ENCODE measurements at places on chromosomes 2 and 18.

DNA sequence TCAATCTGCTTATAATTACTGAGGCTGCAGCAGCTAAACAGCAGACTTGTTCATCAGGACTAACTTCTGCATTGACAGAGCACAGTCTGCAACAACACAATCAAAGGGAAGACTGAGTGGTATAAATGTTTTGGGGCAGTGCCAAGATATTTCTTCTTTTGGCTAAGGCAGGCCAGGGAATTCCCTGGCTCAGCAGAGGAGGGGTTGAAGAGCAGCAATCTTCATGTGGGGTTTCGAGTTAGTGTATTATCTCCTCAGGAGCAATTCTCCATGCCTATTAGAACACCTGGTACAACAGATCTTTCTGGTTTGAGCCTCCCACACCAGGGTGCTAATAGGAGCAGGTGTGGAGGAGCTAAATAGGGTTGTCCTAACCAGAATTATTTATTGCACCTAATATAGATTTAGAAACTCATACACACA, 103.0 kb upstream of the STK17B start:
- DNase-seq, result no peak

GRCh38 chr2:234427081-234428061, 69.5 kb downstream of the ARL4C start:
- no peak for DNase-seq

DNA sequence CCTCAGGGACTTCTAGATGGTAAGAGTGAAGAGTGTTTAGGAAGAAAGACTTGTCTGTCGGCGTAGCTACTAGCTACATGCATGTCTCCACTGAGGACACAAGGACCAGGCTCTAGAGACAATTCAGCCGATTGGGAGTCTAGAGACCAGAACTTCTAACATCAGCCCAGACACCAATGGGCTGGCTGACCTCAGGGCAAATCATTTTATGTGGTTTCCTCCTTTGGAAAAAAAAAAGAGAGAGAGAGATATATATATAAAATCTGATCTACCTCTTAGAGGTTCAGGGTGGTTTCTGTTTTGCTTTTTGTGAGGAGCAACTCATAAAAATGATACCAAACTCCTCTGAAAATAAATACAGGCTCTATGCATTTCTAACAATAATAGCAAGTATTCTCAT, 212.8 kb downstream of the BCL2 start:
- DNase-seq, result no peak

- no peak for DNase-seq
These were observed 247.1 kb downstream of the MYCN start for GRCh38 chr2:16187482-16187817.

- DNase-seq, result peak; percentile 60
These were observed 3.5 kb upstream of the CHRNG start for GRCh38 chr2:232535761-232536530.

DNA sequence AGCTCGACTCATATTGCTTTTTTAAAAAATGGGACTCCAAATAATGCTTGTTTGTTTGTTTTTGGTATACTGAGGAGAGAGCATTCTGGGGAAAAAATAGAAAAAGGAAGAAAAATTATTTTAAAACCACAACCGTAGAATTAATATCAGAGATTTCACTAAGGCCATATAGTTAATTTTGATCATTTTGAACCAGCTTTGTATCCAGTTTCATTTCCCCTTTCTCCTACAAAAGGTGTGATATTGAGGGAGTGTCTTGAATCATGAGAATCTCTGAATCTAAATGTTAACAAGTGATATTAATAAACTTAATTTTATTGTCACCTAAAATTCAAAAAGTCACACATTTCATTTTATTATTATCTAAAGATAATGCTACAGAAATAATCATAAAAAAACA, 198.5 kb upstream of the GALNT5 start:
- DNase-seq, result no peak

GRCh38 chr2:95312543-95313201, 15.5 kb downstream of the KCNIP3 start:
- no peak for DNase-seq

DNA sequence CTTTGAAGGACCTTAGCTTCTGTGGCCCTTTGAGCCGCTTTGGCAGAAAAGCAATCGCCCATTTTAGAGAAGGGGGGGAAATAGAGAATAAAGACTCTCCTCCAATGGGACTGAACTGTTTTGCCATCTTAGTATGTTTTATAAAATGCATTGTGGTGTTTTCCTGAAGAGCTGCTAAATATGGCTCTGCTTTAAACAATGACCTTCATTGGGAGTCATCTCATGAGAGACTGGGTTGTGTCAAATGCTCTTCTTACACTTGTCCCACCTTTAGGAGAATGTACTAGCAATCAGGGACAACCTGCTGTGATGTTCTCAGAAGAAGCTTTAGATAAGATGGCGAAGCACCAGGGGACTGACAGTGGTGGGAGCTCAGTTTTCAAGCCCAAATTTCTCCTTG, 418.9 kb upstream of the POU3F3 start:
- no peak for DNase-seq

DNA sequence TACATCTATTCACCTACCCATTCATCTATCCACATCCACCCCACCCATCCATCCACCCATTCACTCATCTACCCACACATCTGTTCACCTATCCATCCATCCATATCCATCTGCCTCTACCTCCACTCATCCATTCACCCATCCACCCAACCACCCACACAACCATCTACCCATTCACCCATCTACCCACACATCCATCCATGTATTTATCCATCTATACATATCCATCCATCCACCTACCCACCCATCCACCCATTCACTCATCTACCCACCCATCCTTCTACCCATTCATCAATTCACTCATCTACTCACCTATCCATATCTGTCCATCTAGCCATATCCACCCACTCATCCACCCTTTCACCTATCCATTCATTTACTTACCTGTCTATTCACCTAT, 187.6 kb downstream of the ASB1 start:
- no peak for DNase-seq

DNA sequence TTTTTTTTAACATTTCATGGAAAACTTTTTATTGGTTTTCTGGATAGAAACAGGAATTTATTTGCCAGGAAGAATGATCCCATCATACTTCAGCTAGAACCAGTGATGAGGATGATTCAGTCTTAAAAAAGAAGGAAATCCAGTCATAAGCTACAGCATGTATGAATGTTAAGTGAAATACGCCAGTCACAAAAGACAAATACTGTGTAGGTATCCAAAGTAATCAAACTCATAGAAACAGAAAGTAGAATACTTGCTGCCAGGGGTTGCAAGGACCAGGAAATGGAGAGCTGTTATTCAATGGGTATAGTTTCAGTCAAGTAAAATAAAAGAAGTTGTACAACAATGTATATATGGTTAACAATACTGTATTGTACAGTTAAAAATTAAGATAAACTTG, 21.3 kb downstream of the PSME4 start:
- no peak for DNase-seq

DNA sequence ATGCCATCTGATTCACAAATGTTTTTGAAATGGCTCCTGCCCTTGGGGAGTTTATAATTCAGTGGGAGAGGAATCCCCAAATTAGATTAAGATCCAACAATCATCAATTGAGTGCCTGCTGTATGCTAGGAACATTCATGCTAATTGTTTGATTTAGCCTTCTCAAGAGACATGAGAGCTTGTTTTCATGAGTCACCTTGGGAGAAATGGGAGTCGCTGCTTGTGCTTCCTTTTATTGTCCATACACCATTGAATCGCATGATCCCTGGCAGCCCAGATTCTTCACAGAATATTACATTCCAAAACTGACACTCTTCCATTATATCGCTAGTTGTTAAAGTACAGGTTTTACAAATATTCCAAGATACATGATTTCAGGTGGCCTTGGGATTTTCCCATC, 106.0 kb upstream of the MAP3K20 start:
- no peak for DNase-seq

DNA sequence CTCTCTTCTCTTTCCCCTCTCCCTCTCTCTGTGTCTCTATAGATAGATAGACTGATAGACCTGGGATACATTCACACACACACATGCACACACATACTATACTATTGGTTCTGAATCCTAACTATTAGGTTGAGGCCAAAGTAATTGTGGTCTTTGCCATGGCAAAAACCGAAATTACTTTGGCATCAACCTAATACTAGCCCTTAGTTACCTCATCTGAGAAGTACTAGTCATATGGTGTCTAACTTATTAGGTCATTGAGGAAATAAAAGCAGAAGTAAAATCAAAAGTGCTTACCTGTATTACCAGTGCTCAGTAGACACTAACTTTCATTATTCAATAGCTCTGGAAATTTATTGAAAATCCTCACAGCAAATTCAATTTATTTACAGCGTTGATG, 451.5 kb downstream of the EPHA4 start:
- DNase-seq, result no peak

- no peak for DNase-seq
These were observed 95.0 kb downstream of the CDH20 start for GRCh38 chr18:61428266-61428665.

GRCh38 chr18:75462178-75462832, 34.8 kb upstream of the SMIM21 start:
- no peak for DNase-seq

GRCh38 chr2:157784169-157784822, 91.8 kb downstream of the ACVR1 start:
- DNase-seq, result peak; percentile 81

DNA sequence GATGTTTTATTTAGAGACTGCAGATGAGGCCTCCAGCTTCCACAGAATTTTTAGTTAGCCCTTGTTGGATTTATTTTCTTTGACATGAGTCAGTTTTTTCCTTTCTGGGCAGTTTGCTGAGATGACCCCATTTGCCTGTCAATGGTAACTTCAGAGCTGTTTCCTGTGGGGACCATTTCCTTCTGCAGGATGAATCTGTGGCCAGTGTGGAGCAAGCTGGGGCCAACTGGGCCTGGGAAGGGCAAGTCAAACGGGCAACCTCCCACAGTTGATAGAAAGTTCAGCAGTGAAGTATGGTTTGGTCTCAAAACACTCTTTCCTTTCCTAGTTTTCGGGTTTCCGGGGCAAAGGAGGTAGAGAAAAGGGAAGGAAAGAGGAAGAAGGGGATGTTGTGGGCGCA, 291.4 kb upstream of the NRP2 start:
- no peak for DNase-seq

All from posterior vena cava (tissue), 2 donors.